ENCODE measurements at places on chromosomes 7 and 10.

DNA sequence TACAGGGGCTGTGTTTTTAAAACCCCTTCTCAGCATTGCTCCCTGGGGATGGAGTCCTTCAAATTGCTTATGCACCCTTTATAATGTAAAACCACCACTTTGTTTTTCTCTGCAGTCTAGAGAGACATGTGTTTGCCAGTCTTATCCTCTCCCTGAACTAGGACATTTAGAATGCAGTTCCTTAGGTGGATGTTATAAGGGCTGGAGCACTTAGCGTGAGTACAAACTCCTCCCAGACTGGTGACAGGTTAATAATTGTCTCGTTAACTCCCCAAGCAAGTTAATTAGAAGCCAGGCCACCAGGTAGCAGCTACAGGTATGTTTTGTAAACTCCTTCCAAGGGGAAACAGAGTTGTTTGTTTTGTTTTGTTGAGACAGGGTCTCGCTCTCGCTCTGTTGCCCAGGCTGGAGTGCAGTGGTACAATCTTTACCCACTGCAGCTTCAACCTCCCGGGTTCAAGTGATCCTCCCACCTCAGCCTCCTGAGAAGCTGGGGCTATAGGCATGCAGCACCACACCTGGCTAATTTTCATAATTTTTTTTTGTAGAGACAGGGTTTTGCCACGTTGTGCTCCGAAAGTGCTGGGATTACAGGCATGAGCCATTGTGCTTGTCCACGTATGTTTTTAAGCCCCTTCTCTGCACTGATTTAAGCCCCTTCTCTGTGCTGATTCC is 100.2 kb downstream of the FAM107B start:
- DNase-seq: no peak

DNA sequence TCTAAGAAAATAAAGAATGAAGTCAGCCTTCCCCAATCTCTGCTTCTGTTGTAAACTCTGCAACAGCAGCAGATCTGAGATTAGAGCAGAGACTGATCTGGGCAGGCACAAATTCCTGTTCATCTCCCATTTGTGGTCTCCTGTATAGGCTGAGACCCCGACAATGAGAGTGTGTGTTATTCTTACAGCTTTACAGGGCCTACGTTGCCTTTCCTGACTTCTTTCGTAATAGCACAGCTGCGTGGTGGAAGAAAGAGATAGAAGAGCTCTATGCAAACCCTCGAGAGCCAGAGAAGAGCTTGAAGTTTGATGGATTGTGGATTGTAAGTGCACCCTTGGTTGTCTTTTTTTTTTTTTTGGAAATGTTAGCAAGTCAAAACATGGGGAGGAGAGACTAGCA is 72.1 kb downstream of the PRSS58 start:
- no peak for DNase-seq

DNA sequence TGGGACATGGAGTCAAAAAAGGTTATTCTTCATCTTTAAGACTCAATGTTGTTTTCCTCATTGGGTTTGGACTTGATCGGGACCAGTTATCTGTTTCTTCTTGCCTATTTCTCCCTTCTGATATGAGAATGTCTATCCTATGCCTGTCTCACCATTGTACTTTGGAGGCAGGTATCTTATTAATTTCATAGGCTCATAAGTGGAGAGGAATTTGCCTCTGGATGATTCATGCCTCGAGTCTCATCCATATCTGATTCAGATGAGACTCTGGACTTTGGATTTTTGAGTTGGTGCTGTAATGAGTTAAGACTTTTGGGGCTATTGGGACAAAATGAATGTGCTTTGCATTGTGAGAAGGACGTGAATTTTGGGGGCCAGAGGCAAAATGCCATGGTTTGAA is 36.2 kb upstream of the CCDC7 start:
- DNase-seq: no peak

DNA sequence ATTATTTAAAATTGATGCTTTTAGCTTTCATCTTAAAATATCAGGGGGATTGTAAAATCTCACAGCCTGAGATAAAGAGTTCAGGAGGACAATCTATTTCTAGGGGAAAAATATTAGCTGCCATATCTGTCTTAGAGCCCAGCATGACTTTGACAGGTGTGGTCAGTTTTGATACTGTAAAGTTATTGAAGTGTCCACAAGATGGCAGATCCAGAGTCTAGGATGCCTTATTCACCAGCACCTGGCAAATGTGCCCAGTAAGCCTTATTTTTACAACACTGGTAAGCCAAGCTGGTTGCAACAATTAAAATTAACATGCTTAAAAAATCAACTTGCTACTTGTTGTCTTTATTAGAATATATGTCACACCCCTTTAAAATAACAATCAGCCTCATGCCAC is 579.3 kb downstream of the SH2D4B start:
- no peak for DNase-seq

GRCh38 chr7:73941836-73942551 is 81.0 kb downstream of the TMEM270 start:
- peak; percentile 82 for DNase-seq

DNA sequence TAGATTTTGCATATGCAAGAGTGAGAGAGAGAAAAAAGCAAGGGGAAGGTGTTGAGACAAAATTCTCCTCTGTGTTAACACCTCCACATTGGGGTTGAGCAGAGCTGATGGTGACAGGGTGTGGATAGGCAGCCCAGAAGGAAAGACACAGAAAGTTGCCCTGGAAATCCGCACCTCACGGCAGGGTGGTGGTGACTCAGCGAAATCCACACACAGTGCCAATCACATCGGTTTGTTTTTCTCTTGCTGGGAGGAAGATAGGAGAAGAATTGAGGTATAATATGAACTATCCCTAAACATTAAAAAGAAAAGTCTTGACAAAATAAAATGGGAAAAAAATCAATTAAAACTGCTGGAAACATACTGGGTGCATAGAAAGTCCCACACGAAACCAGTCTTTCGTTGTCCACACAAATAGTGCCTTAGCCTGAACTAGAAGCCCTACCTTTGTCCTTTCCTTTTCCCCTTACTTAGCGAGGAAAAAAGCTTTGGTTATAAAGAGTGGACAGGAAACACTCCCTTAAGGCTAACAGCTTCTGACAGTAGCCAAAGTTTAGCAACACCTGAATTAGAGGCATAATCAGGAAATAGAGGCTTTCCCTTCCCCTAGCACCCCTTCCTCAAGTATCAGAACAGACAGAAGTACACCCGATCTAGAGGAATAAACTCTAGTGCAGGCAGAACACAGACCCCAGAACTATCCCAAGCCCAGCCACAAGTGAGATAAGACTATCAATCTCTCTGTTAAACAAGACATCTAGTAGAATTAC is 39.2 kb upstream of the DNAJC1 start:
- DNase-seq: no peak

DNA sequence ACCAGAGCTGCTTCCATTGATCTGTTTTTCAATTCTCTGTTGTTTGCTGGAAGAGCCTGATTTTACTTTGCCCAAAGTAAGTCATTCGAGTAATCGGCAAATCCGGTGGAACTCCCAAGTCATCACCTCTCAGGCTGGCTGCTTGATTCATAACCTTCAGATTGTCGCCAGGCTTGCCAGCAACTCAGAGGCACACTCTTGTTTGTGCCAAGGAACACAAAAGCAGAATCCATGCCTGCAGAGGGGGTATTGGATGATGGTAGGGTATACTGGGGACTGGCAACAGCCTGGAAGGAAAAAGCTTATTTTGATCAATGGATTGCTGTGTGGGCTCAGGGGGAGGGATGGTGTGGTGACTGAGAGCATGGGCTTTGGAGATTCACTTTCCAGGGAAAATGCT is 542.4 kb downstream of the SORCS3 start:
- no peak for DNase-seq

DNA sequence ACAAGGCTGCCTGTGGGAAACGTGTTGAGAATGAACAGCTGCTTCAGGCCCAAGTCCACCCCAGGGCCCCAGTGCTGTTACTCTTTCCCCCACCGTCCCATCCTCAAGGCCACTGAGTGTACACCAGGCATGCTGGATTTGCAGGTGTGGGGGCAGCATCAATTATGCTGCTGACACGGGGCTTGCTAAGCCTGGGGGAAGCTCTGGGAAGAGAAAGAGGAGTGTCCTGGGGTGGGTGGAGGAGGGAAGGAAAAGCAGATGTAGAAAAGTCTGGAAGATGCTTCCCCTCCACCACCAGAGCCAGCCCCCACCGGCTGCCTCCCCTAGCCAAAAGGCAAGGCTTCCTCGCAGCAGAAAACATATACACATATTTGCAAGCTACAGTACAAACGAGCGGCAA is 153.9 kb downstream of the CDH23 start:
- no peak for DNase-seq

DNA sequence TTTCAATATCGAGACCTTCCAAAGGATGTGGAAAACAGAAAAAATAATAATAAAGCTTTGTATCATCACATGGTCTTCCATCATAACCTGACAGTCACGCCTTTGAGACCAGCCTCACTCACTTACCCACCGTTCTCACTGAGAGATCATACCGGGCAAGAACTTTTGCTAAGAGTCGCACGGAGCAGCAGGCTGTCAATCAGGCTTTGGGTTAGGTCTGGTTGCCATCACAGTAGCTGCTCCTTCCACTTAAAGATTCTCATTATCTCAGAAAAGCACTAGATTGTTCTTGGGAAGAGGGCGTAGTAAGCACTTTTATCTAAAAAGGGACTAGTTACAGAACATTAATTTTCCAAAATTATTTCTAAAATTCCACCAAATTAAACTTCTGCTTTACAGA is 2.0 kb downstream of the RELN start:
- no peak for DNase-seq

DNA sequence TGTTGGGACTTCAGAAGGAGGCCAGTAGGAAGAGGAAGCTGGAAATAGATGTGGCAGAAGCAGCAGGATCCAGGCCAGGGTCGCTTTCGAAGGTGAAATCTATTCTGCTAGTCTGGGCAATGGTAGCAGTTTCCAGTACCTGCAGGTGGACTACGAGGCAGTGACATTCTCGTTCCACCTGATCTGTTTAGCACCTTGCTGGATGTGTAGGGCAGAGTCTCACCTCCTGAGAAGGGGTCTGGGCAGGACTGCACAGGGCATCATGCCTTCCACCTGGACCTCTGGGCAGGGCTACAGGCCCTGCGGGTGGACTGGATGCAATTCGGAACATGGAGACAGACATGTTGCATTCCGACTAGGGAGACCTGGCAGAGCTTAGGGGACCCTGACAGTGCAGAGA is 254.8 kb upstream of the ZNF32 start:
- no peak for DNase-seq

DNA sequence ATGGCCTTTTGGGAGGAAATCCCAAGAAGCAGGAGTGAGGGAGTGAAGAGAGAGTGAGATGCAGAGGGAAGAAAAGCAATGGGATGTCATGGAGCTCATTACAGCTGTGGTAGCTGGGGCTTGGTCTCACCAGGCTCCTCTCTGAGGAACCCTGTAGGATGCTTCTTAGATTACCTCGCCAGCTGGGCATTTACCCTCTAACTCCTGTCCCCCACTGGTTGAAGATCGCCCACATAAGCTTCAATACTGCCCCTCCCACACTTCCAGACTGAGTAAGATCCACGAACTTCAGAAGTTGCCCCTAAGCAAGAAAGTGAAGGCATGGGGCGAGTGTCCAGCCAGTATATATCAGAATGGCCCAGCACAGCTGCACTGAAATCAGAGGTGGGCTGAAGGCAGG is 58.1 kb upstream of the SLC35B4 start:
- DNase-seq: no peak

DNA sequence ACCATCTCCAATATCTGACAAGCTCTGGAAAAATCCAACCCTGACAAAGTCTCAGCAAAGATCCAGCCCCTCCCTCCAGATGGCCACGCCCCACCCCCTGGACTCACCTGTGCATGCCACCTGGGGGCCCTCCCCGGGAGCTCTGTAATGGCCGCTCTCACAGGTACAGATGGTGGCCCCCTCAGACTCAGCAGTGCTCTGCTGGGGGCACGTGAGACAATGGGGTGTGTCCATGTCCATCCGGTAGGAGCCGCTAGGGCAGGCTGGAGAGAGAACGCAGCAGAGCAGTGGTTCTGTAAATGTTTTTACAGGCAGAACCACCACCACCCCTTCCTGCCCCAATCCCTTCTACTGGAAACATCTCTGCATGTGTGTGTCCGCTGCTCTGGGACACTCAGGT is 9.5 kb downstream of the EPHA1 start:
- DNase-seq: no peak

- no peak for DNase-seq
These were observed 75.7 kb downstream of the SEMA3C start for GRCh38 chr7:80843018-80843677.

DNA sequence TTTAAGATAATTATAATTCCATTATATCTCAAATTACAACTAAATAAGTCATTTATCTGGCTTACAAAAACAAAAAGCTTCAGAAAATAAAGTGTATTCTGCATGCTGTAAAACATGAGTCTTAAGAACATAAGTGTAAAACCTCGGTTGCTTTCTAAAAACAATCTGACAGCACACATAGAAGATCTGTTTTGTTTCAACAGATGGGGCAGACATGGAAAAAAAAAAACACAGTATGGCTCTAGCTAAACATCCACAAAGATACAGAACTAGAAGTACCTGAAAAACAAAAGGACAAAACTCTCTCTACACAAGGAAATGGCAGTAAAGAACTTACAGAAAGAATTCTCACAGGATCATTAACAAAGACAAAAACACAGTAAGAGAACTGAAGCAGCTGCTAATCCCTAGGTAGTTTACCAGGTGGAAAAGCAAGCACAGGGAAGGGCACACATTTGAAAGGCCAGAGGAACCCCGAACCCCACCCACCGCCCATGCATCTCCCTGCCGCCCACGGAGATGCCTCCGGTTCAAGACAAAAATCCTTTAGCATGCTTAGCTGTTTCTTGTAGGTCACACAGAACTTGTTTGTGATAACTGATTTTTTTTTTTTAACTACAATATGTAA is 42.5 kb downstream of the DLD start:
- DNase-seq: no peak

- no peak for DNase-seq
These were observed 9.4 kb upstream of the RFC2 start for GRCh38 chr7:74263399-74264120.

- DNase-seq: no peak
These were observed 532.3 kb upstream of the GALNT17 start for GRCh38 chr7:70599446-70600190.

DNA sequence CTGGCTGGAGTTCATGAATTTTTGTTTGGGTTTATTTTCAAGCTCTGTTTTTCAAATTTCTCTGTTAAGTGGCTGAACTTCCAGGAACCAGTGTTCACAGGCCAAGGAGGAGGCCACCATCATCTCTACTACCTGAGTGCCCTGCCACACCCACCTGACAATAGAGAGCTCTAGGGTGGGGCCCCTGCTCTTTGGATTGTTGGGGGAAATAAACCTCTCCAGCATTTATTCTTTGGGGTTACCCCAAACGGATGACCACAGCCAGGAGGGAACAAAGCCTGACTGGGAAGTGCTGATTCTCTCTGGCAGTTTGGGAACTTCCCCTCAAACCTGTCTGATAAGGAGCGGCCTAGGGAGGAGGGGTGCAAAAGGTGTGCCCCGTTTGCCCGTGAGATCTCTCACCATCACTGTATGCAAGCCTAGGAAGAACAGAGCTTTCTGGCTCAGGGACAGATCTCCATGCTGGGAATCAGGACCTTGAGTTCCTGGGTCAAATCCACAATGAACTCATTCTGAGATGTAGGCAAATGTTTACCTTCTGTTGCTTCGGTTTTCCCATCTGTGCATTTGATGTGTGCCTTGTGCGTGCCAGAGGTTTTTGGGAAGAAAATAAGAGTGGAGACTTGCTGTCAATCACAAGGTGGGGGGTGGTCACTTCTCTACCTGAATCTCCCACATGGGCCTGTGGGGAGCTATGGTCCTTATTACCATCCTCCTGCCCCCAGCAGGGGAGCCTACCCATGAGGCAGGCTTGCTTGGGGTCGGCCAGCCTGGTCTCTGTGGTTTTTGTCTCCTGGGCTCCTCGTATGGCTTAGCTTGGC is 27.7 kb upstream of the PDCD4 start:
- DNase-seq: no peak

- DNase-seq: no peak
These were observed 30.5 kb downstream of the NPS start for GRCh38 chr10:127579640-127580039.

- no peak for DNase-seq
These were observed 287.0 kb downstream of the ZEB1 start for GRCh38 chr10:31605861-31606525.

All from GM04503 (cell line).